Kidney (tissue), 22 donors: ENCODE measurements at places on chromosomes 3 and 15. TPM values are rescaled to one million over a fixed set of nuclear protein-coding genes. Genes with fewer than 3 reads are reported as not detected.

The NTRK3 gene
- 8.9 TPM for polyA plus RNA-seq

The C3orf20 gene
- not detected for polyA plus RNA-seq

The UCN2 gene
- polyA plus RNA-seq = not detected

- DNase-seq = no peak
Measured at GRCh38 chr15:60627298-60627943, 148.5 kb upstream of the ICE2 start.

- DNase-seq = no peak
Measured at GRCh38 chr3:73745526-73746191, 120.9 kb upstream of the PDZRN3 start.

DNA sequence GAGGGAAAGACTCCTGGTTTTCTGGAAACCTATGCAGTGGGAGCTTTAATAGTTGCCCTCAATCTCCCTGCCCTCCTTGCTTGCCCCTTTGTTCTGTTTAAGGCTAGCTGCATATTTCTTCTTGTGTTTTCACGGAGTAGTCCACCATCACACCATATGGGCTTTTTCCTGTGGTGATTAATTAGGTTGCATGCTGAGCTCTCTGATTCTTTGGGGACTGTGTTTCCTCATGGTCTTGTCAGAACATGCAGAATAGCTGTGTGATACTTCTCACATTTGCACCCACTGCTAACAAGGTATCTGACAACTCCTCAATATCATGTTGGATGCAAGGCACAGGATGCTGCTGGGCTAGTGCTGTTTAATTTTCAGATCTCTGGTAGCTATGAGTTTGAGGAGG lies 139.6 kb downstream of the PTPRG start:
- DNase-seq = no peak

GRCh38 chr3:16803019-16803418 lies 81.7 kb upstream of the PLCL2 start:
- DNase-seq = no peak

DNA sequence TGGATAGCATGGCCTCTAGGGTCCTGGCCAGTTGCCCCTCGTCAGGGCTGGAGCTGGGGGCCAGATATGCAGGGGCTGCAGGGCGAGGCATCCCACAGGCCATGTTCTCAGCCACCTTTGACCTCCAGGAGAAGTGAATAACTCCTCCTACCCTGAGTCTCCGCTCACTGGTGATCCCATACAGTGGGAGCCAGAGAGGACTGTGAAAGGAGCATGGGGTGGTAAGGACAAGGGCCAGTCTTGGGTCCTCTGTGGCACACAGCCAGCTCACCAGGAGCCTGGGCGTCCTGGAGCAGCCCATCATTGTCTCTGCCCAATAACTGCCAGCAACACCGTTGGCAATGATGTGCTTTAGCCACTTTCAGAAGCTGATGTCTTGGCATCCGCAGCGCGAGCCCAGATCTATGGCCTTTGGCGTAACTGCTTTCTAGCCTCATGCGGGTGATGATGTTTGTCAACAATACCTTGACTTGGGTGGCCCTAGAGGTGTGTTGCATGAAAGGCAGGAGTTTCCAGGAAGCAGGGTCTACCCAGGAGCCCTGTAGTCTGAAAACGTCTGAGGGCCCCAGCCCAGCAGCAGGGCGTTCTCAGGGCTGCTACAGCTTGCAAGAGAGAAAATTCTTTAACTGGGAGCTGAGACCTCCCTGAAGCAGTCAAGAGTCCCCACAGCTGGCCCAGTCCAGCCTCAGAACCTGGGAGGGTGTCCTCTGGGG lies 61.1 kb upstream of the IQSEC1 start:
- DNase-seq = no peak

DNA sequence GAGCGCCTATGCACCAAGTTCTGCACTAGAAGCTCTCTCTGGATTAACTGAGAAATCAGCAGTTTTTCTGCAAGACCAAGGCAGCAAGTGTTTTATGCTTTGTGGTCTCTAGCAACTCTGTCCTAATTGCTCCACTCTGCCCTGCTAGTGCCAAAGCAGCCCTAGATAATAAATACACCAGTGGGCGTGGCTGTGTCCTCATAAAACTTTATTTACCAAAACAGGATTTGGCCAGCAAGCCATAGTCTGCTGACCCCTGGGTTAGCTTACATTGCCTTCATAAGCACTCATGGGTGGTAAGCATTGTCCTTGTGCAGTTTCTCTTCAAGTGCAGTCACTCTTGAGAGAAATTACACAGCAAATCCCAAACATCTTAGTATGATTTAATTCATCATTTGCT lies 30.7 kb upstream of the SLC24A5 start:
- DNase-seq = peak; percentile 72

DNA sequence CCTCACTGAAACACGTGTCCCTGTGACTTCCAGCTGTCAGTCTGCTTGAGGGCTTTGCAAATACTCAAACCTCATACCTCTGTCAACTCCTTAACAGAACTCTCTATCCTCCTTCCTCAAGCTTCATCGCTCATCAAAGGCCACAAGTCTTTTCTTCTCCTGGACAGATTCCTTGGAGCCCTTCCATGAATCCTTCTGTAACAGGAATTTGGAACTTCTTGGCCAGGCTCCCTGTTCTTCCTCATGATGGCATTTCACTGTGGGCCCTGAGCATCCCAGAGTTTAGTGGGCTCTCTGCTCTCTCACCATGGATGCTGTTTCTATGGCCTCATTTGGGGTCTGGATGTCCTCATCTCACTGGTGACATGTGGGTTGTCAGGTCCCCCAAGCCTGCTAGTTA lies 105.0 kb upstream of the TLE3 start:
- DNase-seq = no peak
